ENCODE measurements at places on chromosomes 13 and 19. TPM values are rescaled to one million over a fixed set of nuclear protein-coding genes. Genes with fewer than 3 reads are reported as not detected.

KLK3 gene
- not detected for total RNA-seq

KASH5 gene
- total RNA-seq: not detected

ZNF578 gene
- total RNA-seq: 9.5 TPM

CBLC gene
- not detected for total RNA-seq

PTH2 gene
- total RNA-seq: not detected

USE1 gene
- total RNA-seq: 19.0 TPM

PGLYRP1 gene
- total RNA-seq: not detected

FXYD7 gene
- total RNA-seq: not detected

CFD gene
- 1.7 TPM for total RNA-seq
